HT1080 (cell line): ENCODE measurements at places on chromosomes 5 and 9.
A peak's percentile ranks its signal among the peaks of the same experiment; 100 is the strongest.

GRCh38 chr9:77457916-77458592 is 190.1 kb downstream of the GNA14 start:
- DNase-seq = peak; percentile 47

GRCh38 chr9:111916234-111916645 is 19.6 kb downstream of the UGCG start:
- DNase-seq = no peak

GRCh38 chr9:116058421-116058820 is 95.2 kb upstream of the PAPPA start:
- peak; percentile 47 for DNase-seq

GRCh38 chr5:95853490-95853889 is 31.0 kb upstream of the GLRX start:
- DNase-seq = no peak

DNA sequence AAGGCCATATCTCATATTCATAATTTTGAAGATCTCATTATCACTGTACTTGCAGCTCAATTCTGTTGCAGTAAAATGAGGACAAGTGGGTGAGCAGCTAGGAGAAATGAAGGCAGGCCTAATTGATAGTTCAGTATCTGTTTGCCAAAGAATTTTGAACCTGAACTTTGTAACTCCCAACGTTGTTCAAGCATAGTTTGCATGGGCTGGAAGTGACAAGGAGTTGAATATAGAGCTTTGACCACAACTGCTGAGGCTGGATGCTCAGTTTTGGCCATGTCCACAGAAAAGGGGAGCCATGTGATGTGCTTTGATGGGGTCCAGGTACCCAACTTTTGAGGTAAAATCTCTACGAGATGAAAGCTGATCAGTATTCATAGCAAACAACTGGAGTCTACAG is 177.5 kb downstream of the NXNL2 start:
- no peak for DNase-seq

GRCh38 chr5:10600626-10601245 is 36.9 kb downstream of the ANKRD33B start:
- peak; percentile 44 for DNase-seq

DNA sequence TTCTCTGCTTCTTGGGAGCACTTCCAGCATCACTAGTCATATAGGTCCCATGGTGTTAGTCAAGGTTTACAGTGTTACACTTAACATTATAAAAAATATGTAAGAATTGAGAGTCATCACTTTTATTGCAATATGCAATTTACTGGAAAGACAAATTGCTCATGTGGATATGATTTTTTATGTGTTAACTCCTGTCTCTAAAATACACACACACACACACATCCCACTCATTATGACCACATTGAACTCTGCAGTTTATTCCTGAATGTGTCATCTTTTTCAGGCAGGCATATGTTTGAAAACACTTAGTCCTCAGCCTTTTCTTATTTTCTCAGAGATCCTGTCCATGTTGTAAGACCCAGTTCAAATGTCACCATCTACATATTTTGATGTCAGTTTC is 148.5 kb upstream of the MRPS30 start:
- no peak for DNase-seq

DNA sequence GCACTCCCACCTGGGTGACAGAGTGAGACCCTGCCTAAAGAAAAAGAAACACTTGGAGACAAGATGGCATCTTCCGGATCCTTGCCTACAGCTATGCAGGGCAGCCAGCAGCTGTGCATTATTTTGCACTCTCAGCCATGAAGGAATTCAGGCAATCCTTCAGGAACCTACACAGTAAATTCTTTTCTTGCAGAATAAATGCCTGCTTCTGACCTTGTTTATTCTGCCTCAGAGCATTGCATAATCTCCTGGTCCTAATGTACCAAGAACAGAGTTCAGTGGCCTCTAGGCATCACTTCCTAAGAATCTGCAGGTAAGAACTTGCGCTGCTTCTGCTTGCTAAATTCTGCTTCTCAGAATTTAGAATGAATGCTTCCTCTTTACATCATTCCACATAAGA is 16.8 kb downstream of the GLDC start:
- no peak for DNase-seq

DNA sequence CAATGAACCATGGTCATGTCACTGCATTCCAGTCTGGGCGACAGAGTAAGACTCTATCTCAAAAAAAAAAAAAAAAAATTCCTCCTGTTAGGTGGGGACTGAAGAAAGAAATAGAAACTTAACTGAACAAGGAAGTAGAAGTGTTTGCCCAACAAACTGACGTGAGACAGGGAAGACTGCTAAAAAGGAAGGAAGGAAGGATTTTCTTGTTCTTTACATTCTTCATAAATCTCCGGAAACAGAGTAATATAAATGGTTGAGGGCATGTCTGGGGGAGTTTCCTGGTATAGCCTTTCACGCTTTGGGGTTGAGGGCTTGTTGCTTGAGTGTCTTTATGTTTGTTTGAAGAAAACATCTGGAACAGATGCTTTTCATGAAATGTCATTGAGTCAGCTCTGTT is 3.1 kb downstream of the TOR1B start:
- no peak for DNase-seq

GRCh38 chr9:93296889-93297480 is 113.0 kb downstream of the WNK2 start:
- no peak for DNase-seq

DNA sequence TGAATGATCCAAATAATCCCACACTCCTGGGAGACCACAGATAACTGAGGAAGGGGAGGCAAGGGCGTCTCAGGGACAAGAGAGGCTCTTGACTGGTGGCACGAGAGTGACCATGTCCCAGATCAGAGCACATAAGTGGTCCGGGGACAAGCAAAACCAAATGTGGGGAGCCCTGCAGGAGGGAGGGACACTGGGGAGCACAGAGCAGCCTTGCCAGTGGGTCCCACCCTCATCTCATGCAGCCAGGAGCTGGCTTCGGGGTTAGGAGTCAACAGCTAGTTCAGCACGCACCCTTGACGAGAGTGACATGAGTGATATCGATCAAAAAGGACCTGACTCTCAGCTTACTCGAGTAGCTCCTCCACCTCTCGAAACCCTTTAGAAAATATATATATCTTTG is 16.5 kb upstream of the UBE2QL1 start:
- no peak for DNase-seq

DNA sequence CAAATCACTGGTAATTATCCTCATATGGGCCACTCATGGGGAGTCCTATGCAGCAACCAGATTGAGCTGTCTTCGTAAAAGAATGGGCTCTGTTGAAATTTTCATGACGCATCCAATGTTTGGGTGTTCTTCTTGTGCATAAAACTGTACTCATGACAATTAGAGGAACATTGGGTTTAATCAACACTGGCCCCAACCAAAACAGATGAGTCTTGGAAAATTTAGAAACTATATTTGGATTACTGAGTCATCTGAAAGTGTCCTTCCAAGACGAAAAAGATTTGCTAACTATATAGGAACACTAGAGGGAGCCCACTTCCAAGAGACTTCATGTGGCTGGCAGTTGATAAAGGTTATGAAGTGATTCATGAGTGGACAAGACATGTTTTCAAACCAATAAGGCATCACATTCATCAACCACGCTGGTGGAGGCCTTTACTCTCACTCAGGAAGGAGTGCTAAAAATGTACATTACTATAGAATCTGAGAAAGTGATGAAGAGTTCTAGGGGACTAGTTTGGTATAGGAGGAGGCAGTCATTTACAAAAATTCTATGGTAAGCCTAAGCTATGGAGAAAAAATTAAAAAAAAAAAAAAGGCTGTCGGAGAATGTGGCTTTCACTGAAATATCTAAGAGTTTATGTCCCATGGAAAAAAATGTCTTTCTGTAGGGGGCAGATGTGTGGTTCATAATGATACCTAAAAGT is 313.5 kb downstream of the PRDM9 start:
- peak; percentile 75 for DNase-seq

GRCh38 chr9:7201196-7201595 is 443.4 kb downstream of the KDM4C start:
- DNase-seq = no peak

DNA sequence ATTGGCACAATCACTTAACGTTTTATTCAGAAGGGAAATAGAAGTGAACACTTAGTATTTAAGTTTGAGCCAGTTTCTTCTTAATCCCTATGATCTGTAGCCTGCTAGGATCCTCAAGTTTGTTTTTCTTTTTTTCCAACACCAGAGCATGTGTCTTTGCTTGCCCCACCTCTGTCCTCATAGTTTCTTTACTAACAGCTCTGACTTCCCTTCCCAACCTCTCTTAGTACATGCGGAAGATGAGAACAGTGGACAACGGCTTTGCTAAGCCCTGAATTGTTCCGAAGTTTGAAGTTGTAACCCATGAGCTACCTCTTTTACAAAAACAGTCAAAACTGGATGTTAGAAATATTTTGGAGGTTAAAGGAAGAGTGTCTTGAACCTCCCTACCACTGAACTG is 61.7 kb upstream of the TAF11L2 start:
- DNase-seq = peak; percentile 21

- DNase-seq = no peak
Measured at GRCh38 chr5:16596581-16596940, 20.2 kb downstream of the RETREG1 start.

DNA sequence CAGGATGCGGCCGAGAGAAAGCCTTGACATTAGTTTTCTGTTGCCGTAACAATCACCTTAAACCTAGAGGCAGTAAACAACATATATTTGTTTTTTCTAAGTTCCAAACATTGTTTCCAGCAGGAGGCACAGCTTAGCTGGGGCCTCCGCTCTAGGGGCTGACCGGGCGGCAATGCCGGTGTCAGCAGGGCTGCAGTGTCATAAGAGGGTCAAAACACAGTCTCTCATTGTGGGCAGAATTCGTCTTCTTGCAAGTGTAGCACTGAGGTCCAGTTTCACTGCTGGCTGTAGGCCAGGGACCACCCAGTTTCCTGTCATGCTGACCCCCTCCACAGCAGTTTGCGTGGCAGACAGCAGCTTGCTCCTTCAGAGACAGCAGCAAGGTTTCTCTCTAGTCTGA is 186.2 kb downstream of the PJA2 start:
- no peak for DNase-seq

GRCh38 chr9:69580582-69581214 is 91.5 kb downstream of the APBA1 start:
- DNase-seq = no peak

DNA sequence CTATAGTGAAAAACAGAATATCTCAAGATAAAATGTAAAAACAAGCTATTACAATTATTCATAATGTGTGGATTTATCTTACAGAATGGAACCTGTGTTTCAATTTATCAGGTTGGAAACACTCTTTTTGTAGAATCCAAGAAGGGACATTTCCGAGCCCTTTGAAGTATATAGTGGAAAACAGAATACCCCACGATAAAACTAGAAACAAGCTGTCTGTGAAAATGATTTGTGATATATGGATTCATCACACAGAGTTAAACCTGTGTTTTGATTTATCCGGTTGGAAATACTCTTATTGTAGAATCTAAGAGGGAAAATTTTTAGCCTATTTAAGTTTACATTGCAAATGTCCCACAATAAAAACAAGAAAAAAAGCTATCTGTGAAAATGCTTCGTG is 388.2 kb downstream of the PRDM9 start:
- no peak for DNase-seq

DNA sequence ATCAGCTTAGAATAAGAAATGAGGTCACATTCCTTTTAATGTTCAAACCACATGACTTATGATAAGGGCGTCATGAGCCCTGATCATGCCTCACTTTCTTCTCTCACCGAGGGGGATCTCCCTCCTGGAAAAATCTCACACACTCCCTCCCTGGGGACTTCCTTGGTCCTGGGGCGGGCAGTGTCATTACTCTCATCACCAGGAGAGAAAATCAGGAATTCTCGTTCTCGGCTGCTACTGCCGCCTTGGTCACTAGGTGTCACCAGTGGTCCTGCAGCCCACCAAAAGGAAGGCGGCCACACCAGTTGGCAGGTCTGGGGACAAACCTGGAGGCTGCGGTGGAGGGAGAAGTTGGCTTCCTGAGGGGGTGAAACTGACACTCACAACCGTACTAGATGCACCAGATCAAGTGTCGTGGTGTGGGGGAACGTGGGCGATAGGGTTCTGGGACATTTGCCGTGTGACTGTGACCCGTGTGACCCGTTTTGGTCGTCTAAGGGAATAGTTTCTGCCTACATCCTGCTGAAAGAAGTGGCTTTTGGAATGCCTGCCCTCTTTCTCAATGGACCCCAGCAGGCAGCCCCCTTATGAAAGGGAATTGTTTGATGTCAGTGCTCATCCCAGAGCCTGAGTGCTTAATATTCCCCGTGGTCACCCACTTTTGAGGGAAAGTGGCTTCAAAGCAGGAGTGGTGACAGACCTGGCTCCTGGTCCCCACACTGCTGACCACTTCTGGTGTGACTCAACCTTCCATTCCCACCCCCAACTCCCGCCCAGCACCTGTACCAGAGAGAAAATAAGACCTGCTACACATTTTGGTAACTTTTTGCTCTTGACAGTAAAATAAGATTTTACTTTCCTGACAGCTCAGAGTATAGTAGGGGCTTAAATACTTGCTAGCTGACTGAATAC is 63.2 kb downstream of the ACER2 start:
- DNase-seq = peak; percentile 73

GRCh38 chr5:127588368-127588767 is 60.5 kb upstream of the CTXN3 start:
- no peak for DNase-seq

- DNase-seq = no peak
Measured at GRCh38 chr5:140084541-140084940, 29.4 kb upstream of the PURA start.

DNA sequence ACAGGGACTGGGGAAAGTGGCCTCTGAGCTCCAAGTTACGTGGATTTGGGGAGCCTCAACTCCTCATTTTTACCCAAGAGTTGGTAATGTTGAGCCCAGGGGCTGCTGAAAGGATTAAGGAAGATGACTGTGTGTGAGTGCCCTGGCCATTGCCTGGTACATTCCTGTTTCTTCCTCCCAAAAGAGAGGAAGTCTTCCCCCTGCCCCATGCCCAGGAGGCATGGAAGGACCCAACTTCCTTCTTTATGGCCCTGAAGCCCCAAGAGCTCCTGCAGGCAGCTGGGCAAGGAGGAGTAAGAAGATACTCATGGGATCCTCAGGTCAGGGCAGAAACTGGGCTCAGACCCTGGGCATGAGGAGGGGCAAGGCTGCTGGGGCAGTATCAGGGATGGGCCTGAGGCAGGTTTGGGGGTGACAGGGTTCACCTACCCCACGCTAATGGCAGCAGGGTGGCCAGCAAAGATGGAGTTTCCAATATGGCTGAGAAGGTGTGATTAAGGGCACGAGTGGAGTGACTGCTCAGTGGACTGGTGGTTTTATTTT is 118.3 kb upstream of the MVB12B start:
- no peak for DNase-seq

GRCh38 chr5:65742565-65743231 is 20.7 kb downstream of the NLN start:
- peak; percentile 63 for DNase-seq

DNA sequence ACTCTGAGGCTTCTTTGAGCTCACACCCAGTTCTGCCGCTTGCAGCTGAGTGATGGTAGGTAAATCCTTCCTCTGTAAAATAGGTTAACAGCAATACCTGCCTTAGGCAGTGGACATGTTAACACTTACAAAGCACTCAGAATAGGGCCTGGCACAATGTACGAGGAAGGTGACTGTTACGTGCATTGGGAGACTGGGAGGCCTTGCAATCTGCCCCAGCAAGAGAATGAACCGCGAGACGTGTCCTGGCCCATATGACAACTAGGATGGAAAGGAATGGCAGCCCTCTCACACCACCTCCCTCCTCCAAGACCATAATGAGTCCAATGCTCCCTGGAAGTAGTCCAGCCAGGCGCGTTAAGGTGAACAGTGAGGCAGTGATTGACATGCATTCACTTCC is 23.1 kb upstream of the AKNA start:
- no peak for DNase-seq

- peak; percentile 82 for DNase-seq
Measured at GRCh38 chr9:14251154-14252071, 62.5 kb downstream of the NFIB start.

- DNase-seq = no peak
Measured at GRCh38 chr9:105255421-105255820, 11.0 kb downstream of the SLC44A1 start.
